ENCODE measurements at places on chromosomes 13 and 19.
A peak's percentile ranks its signal among the peaks of the same experiment; 100 is the strongest.

DNA sequence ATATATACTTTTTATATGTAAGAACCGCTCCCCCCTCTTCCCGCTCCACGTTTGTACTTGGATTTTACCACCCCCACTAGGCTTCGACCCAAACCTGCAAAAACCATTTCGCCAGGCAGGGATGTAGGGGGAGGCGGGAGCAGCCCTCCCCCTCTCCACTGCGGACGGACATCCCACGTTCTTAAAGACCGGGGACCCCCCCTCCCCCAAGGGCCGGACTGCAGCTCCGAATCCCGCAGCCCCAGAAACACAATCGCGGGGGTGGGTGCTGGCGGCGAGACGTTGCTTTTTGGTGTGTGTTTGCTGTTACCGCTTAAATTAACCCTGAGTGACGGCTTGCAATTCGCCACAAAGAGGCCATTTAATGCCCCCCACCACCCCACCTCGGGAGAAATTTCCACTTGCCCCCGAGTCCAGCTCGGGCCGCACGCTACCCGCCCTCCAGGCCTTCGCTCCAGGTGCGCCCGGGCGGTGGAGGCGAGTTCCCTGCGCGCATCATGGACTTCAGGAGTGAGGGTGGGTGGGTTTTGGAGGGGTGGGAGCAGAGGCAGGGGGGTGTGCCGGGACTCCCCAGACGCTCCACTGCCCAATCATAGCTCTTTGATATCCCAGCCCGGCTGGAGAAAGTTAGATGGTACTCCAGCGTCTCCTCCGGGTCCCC lies 15.8 kb downstream of the NFIX start:
- DNase-seq, result no peak

- peak; percentile 42 for DNase-seq
These were observed 42.0 kb upstream of the NFIC start for GRCh38 chr19:3324405-3324856.

GRCh38 chr19:38944981-38945506 lies 14.3 kb downstream of the MRPS12 start:
- no peak for DNase-seq

- DNase-seq, result no peak
These were observed 80.2 kb downstream of the SHISA2 start for GRCh38 chr13:25971459-25972145.

- no peak for DNase-seq
These were observed 2.4 kb downstream of the TICAM1 start for GRCh38 chr19:4829001-4829712.

GRCh38 chr19:47021536-47022139 lies 2.0 kb downstream of the NPAS1 start:
- DNase-seq, result no peak

DNA sequence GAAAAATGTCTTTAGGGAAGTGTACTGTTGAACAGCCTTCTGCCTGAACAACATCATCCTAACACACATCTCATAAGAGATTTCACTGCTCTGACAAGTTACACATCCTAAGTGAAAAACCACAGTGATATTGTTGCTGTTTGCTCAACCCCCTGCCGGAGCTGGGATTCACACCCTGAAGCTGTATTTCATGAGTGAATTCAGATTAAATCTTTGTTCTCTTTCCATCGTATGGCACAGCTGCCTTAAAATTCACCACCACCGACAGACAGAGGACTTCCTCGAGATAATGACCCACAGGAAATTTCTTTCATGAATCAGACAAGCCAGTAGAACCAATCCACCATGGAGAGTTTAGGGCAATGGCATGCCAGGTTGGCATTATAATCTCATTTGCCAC lies 280.8 kb downstream of the DCT start:
- DNase-seq, result peak; percentile 63

DNA sequence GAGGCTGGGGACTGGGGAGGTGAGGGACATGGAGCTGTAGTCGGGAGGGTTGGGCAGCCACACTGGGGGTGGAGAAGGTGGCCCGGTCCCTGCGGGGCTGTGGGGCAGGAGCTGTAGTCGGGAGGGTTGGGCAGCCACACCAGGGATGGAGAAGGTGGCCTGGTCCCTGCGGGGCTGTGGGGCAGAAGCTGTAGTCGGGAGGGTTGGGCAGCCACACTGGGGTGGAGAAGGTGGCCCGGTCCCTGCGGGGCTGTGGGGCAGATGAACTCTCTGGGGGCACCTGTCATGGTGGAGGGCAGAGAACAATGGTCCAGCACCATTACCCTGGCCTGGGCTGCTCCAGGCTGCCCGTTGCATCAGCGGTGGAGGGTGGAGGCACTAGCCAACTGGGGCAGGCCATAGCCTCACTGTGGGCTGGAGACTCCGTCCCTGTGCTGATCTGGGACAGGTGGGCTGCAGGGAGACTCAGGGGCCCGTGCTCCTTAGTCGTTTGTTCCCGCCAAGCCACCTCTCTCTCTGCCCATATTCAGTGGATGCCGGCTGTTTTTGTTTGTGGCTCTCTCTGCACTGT lies 51.4 kb downstream of the ATP11A start:
- DNase-seq, result no peak

DNA sequence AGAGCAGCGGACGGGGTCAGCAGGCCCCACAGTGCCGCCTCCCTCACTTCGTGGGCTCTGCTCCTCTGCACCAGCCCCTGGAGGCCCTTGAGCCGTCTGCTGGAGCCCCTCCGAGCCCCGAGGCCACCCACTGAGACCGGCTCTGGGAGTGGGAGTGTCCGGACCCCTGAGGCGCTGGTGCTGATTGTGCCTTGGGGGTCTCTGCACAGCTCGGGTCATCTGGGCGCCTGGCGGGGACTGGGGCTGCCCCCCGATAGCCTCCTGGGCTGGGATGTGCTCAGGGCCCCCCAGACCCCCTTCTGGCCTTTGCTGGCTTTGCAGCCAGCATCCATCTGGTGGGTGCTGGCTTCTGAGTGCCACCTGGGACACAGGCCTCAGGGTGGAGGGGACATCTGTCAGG lies 15.4 kb downstream of the CBARP start:
- no peak for DNase-seq

DNA sequence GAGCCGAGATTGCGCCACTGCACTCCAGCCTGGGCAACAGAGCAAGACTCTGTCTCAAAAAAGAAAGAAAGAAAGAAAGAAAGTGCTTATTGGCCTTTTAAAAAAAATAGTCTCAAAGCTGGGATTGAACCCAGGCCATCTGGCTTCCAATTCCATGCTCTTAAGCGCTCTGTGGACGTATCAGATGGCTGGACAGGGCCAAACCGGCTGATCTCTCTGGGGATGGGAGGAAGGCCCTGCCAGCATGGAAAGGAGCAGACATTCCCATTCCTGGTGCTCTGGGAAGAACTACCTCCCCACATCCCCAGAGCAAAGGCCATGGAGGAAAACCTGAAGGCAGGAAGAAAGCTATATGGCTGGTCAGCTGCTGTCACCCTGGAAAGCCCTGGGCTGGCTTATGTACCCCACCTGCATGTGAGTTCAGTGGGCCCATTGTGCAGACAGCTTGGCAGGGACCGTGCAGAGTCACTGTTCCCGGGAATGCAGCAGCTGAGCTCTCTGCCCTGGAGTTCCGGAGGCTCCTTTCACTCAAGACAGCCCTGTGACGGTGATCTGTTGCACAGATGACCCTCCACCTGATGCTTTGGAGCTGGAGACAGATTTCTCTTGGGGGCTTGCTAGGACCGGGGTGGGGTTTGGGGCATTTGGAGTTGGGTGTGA lies 84.3 kb downstream of the SIPA1L3 start:
- no peak for DNase-seq

DNA sequence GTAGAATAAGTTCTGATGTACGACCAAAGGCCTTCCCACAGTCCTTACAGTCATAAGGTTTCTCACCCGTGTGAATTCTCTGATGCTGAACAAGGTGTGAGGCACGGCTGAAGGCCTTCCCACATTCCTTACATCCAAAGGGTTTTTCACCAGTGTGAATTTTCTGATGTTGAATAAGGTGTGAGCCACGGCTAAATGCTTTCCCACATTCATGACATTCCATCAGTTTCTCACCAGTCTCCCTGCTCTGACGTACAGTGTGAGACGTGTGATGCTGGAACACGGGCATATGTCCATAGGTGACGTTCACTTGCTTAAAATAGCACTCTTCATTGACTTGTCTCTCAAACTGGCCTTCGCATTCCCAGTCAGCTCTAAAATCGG lies 31.0 kb upstream of the COX7A1 start:
- DNase-seq, result no peak

DNA sequence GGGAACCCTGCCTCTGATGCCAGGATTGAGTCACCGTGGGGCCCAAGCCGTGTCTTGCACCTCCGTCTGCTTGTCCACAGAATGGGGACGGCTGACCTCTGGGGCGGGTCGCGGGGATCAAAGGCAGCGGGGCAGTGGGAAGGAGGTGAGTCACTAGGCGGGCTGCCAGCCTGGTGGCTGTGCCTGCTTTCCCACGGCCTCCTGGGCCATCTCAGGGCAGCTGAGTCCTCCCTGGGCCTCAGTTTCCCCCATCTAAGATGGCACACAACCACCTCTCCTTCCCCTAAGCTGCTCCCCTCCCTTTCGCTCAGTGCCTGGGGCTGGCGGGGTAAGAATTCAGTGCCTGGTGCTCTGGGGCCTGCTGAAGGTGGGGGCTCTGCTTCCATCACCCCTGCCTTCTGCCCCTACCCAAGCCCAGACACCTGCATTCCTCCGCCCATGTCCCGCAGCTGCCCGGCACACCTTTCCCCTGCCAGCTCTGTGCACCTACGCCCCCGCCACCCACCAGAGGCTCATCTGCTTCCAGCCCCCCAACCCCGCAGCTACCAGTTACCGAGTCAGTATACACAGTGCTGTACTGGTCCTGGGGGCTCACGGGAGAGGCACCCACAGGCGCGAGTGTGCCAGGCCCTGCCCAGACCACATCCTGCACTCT lies 3.5 kb downstream of the MKNK2 start:
- peak; percentile 84 for DNase-seq

DNA sequence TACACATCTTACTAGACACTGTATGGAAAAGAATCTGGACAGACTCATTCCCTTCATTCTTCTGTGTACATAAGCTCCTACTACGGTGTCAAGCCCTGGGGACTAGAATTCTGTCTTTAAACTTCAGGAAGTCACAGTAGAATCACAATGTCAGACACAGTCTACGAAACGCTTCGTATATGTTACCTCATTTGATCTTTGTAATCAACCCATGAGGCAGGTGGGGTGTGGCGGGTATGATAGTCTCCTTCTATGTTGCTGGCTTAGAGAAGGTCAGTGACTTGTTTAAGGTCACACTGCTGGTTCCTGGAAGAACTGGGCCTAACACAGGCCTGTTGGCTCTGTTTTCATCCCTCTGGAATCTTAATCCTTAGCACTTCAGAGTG lies 32.2 kb upstream of the TPT1 start:
- DNase-seq, result no peak

GRCh38 chr19:8601796-8602195 lies 8.7 kb downstream of the ADAMTS10 start:
- DNase-seq, result no peak

DNA sequence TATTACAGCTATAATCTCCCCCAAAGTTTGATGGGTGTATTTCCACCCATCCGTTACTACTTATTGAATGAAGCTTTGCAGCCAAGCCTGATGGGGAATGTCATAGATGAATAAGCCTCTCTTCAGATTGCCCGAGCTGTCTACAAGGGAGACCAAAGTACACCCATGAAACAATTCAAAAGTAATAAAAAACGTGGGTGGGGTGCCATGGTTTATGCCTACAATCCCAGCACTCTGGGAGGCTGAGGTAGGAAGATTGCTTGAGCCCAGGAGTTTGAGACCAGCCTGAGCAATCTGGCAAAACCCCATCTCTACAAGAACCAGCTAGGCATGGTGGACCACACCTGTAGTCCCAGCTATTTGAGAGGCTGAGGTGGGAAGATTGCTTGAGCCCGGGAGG lies 419.2 kb downstream of the FGF9 start:
- no peak for DNase-seq

GRCh38 chr19:16288544-16288943 lies 36.1 kb upstream of the KLF2 start:
- DNase-seq, result no peak

DNA sequence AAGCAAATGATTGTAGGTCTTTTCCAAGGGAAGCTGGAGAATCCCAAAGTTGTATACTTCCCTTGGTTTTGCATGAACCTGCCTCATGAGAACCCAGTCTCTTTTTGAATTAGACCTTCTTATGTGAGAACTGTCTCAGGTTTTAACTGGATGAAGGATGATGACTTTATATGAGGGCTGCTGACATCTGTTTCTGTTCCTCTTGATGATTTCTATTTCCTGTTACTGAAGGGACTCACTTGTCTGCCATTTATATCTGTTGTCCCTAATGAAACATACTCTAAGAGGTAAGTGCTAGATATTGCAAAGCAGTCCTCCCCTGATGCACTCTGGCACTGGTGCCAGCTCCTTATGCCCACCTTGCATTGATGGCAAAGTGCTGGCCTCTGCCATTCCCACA lies 33.6 kb downstream of the ERICH4 start:
- no peak for DNase-seq

GRCh38 chr13:110426735-110427134 lies 119.7 kb downstream of the COL4A2 start:
- DNase-seq, result no peak

- DNase-seq, result peak; percentile 50
These were observed 5.2 kb downstream of the PRMT1 start for GRCh38 chr19:49682274-49682673.

DNA sequence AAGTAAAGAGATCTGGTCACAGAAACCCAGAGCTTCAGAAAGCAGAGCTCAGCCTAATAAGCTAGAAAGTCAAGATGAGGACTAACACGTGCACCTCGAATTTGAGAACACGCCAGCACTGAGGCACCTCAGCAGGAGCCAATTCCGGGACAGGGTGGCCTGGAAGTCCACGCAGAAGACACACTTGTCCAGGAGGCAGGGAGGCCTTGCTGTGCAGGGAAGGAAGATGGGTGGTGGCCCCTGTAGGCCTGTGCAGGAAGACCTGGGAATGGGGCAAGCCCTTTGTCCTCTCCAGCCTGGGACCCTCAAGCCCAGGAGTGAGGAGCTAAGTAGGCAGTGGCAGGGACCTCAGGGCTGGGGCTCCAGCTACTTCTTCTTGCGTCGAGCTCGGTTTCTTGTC lies 16.3 kb upstream of the VSTM2B start:
- no peak for DNase-seq

DNA sequence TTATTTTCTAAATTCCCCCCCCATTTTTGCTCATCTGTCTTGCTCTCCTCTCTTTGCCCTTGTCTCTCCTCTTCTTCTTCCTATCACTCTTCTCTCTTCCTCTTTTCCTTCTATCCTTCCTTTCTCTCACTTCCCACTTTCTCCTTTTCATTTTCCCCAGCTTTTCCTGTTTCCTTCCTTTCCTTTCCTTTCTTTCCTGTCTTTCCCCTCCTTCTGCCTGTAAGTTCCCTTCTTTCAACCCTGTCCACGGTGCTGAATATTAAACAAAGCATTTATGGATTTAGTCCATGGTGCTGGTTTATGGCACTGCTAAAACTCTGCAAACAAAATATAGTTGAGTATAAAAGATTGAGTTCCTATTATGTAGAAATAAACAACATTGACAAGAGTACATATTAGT lies 27.6 kb downstream of the SCEL start:
- no peak for DNase-seq

GRCh38 chr13:94829837-94830365 lies 117.6 kb upstream of the SOX21 start:
- no peak for DNase-seq

GRCh38 chr19:45558399-45558878 lies 26.2 kb downstream of the OPA3 start:
- peak; percentile 20 for DNase-seq

Measured in RPMI7951 (cell line).